Activated naive CD4-positive, alpha-beta T cell treated with anti-CD3 and anti-CD28 coated beads, Interleukin-2, amount 50 U/mL, for 16 hours (primary cell): ENCODE measurements at places on chromosomes 16 and 17.

- DNase-seq = no peak
These were observed 5.1 kb upstream of the ERN1 start for GRCh38 chr17:64135000-64135399.

DNA sequence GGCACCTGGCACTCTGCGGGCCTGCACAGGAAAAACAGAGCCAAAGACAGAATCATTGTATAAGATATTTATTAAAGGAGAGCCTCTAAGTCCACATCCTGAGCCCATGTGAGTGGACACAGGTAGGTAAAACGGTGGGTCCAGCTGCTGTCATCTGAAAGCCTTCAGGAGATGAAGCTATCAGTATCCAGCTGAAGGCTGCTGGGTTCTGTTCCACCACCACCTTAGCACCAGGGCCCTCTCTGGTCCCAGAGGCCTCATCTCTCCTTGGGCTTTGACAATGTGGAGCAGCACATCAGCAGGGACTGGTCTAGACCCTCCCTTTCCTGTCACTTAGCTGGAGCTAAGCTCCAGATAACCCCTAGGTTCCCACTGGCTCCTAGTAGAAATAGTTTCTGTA lies 7.3 kb downstream of the TMEM106A start:
- no peak for DNase-seq

- DNase-seq = no peak
These were observed 21.1 kb upstream of the DBNDD1 start for GRCh38 chr16:90040152-90041023.

DNA sequence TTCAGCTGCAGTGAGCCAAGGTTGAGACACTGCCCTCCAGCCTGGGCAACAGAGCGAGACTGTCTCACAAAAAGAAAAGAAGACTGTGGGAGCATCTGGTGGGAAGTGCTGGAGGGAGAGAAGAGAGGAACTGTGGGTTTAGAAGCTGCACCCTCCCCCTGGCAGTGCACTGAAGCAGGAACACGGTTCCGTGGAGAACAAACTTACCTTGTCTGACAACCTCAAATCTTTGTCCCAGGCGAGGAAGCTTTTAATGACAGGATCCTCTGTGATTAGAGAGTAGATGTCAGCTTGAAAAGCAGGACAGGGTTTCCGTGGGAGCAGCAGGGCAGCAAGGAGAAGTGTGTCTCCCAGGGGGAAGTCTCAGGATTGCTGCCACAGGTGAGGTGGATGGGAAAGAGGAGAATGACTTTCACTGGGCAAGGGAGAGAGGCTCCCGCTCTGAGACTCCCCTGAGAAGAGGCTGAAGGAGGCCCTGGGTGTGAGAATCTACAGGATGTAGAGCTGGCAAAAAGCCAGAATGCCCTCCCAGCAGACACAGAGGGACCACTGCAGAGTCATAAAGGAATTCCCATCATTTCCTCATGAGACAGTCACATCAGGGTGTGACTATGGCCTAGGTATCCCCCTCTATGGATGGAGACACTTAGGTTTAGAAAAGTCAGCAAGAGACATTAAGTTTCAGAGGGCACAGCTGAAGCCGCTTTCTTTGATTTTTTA lies 22.9 kb downstream of the PRR11 start:
- no peak for DNase-seq

- DNase-seq = no peak
These were observed 12.3 kb upstream of the CCL2 start for GRCh38 chr17:34242587-34243363.

DNA sequence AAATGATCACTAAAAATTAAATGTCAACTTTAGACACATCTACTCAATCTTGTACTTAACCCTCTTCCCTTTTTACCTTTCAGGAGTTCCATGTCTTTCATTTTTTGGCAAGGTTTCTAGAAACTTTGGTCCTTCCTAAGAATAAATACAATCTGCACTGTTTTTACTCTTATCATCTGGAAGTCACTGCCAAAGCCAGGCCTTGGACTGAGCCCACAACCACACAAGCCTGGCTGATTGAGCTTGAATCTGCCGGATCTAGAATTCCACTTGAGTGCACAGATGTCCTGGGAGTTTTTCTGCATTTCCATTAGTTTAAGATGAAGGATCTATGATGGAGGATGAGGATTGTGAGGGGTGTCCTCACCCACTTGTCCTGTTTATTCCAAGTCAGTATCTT lies 126.1 kb downstream of the VPS53 start:
- DNase-seq = no peak

DNA sequence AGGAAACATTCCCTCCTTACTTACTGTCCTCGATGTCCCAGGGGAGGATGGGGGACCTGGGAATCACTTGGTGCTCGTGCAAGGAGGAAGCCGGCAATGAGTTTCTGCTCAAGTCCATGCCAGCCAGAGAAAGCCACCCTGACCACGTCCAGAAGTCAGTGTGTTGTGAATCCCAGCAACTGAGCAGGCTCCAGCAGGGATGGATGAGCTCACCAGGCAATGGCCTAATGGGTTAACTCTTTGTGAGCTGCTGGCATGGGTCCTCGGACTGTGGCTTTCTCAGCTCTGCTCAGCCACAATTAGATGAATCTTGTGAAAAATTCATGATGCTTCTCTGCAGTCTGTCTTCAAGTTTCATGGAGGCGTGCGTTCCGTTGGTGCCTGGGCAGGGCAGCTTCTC lies at the start of gene PIRT:
Gene PIRT, minus strand, starts transcription at position 167 of the 400 bp plus-strand sequence. CDS start 12,442 bp downstream, outside the sequence.
- DNase-seq = no peak

GRCh38 chr17:76783146-76783545 lies 45.2 kb downstream of the MFSD11 start:
- no peak for DNase-seq

DNA sequence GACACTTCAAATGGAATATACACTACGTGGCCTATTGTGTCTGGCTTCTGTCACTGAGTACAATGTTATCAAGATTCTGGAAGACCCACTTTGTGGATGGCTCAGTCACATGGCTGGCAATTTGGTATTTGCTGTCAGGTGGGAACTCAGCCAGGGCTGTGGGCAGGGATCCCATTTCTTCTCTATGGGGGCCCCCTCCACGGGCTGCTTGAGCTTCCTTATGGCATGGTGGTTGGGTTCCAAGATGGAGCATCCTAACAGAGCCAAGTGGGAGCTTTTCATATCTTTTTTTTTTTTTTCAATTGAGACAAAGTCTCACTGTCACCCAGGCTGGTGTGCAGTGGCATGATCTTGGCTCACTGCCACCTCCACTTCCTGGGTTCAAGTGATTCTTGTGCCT lies 18.0 kb upstream of the CEP20 start:
- no peak for DNase-seq

DNA sequence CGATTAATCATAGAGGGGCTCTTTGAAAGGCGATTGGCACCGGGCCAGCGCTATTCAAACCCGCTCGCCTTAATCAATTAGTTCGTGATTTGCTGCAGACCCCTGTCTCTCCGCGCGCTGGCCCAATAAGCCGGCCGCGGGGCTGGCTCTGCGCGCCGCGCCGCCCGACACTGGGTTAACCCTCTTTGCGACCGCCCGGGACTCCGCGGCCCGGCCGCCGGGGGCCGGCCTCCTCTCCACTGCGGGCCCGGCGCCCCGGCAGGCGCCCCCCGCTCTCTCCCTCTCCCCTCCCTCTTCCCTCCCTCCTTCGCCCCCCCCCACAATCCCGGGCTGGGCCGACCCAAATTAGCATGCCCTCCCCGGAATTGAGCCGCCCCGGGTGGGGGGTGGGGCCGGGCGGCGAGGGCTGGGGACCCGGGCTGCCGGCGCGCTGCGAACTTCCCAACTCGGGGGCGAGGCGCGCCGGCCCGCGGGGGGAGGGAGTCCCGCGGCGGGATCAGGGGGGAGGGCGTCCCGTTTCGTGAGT lies 428 bp upstream of the SALL1 start:
- no peak for DNase-seq

DNA sequence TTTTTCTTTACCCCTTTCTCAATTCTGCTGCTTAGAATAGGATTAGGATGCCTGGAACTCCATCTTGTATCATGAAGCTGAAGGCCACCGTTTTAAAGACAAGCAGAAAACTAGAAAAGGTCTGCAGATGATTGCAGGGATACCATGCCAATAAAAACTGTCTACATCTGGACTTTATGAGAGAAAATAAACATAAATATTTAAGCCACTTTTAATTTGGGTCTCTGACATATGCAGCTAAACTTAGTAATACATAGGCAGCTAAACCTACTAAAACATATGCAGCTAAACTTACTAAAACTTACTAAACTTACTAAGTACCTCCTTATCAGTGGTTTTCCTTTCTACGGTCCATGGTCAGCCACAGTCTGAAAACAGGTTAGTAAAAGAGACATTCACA lies 48.4 kb downstream of the FBXL20 start:
- DNase-seq = no peak

DNA sequence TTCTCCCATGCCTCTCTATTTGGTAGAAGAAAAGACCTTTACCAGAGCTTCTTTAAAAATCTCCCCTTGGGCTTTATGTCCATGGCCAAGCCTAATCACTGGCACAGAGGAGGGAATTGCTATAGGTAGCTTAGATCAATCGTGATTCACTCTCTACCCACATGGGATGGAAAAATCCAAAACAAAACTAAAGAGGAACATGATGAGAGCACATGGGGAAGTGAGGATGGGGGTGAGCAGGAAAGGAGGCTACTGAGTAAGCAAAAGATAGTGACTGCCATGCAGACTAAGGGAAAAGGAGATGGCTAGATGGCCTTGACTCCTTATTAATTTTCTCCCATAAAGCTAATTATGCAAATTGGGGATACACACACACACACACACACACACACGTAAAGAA lies 201.2 kb downstream of the HS3ST3A1 start:
- DNase-seq = no peak

DNA sequence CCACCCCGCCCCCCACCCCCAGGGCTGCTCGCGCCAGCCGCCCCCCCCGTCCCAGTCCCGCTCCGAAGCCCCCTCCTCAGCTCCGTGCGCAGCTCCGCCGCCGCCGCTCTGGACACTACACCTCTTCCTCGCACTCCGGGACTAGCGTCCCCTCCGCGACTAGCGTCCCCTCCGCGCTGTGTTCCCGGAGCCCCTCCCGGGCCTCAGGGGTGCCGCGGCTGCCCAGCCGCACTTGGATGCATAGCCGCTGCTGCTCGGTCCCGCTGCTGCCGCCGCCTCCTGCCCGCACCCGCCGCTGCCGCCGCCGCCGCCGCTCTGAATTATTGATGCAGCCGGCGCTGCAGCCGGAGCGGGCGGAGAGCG lies at the start of gene CBLN1:
Gene CBLN1, minus strand, starts transcription at position 359 of the 363 bp plus-strand sequence. CDS start 373 bp downstream, outside the sequence.
- DNase-seq = no peak
